Inflammatory macrophage (primary cell): ENCODE measurements at places on chromosomes 4 and X.

GRCh38 chr4:29375716-29376115, 1344.5 kb upstream of the PCDH7 start:
- no peak for DNase-seq

DNA sequence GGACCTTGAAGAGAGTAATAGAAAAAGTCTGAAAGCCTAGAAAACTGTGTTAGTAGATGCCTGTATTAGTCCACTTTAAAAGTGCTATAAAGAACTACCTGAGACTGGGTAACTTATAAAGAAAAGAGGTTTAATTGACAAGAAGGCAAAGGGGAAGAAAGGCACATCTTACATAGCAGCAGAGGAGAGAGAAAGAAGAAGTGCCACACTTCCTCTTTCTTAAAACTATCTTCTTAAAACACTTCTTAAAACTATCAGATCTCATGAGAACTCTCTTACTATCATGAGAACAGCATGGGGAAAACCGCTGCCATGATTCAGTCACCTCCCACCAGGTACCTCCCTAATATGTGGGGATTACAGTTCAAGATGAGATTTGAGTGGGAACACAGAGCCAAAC, 18.8 kb upstream of the COL25A1 start:
- peak; percentile 34 for DNase-seq

GRCh38 chrX:135982860-135983259, 2.4 kb upstream of the SLC9A6 start:
- peak; percentile 60 for DNase-seq

DNA sequence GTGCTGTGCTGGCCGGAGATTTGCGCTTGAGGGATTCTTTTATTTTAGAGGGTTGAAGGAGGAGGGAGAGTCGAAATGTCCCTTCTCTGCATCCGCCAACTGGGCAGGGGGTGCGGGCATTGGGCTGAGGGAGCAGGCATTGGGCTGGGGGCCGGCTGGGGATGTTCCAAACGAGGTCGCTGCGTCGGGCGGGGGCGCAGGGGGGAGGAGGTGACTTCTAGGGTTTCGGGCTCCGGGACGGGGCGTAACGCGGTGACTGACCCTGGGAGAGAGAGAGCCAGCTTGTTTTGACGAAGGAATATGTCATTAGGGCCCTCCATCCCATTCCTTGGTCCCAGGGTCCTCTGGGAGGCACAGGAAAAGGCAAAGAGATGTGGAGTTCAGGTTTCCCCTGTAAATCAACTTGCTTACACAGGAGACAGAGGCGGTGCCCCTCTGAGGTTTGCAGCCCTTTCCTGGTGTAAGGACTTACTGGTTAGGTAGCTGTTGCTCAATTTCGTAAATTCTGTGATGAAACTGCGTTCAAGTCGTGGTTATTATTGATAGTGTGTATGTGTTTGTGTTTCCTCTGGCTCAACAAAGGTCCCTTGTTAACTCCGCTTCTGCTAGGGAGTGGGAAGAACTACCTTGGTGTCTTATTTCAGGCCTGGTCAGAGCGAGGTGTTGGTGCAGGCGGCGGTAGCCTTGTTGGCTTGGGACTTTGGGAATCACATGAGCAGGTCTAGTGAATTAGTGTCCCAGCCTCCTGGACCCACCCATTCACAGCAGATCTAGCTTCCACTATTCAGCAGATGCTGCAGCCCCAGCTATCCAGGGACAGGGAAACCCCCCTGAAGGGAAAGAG, 716 bp downstream of the FHIP1A start:
- DNase-seq, result no peak

DNA sequence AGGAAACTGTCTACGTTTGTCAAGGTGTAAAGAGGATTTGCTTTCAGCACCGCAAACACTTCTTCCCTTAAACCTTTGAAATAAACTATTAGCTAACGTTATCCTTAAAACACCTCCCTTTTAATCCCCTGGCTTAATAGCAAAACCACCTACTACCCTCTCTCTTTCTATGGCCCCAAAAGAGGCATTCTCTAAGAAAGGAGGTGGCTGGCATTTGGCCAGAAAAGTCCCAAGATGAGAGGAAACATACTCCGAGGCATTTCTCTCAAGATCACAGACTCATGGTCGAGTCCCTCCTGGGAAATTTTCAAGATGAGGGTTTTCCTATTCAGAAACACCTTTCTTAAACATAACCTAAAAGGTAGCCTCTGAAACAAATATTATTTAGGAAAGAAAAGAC, 60.6 kb upstream of the VCX3B start:
- DNase-seq, result no peak
